ENCODE measurements at places on chromosomes 7 and 10.

DNA sequence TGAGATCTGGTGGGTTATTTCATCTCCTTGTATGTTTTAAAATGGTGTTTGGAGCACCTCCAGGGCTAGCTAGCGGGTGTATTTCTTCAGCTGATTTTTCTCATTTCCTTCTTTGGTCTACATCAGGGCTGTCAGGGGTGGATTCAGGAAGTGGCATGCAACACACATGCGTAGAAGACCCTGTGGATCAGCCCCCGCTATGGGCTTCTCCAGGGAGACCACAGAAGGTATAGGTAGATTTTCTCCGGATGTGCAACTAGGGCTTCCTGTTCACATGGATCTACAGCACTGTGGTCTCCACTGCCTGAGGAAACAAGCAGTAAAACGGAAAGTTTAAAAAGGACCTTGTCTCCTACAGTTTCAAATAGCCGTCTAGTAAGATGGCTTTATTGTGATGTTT is 10.4 kb downstream of the NUB1 start:
- no peak overlapping the region for H3K4me3 ChIP-seq
- H3K4me1 ChIP-seq, result peaks cover 4% of the 10 kb centered on the region
- H3K27me3 ChIP-seq, result no peaks in the 10 kb centered on the region
- DNase-seq, result no peak

- H3K4me1 ChIP-seq, result no peaks in the 10 kb centered on the region
- no peak for DNase-seq
- no peak overlapping the region for H3K4me3 ChIP-seq
- no peaks in the 10 kb centered on the region for H3K27me3 ChIP-seq
- no peak overlapping the region for H3K27ac ChIP-seq
- no peaks in the 10 kb centered on the region for H3K36me3 ChIP-seq
Observed at GRCh38 chr7:83976302-83976701, 218.3 kb downstream of the SEMA3A start.

DNA sequence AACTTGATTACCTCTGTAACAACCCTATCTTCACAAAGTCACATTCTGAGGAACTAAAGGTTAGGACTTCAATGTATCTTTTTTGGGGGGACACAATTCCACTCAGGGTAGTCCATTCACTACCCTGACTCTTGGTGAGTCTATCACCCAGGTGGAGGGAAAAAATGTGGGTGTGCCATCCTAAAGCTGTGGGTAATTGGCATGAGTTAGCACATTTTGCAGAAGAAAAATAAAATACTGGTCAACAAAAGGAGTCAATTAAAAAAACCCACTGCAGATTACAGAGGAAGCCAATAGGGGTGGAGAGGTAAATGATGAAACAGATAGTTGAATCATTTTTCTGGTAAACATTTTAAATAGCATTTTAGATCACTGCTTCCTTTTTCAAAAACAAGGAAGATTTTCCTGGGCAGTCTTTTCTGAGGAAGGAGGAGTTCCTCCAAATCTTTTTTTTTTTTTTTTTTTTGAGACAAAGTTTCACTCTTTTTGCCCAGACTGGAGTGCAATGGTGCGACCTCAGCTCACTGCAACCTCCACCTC is 5.1 kb upstream of the BLVRA start:
- H3K27me3 ChIP-seq, result no peaks in the 10 kb centered on the region
- no peak overlapping the region for H3K4me3 ChIP-seq
- no peaks in the 10 kb centered on the region for H3K36me3 ChIP-seq
- no peak for DNase-seq

- H3K4me3 ChIP-seq, result no peak overlapping the region
- DNase-seq, result no peak
- H3K4me1 ChIP-seq, result no peaks in the 10 kb centered on the region
- H3K36me3 ChIP-seq, result no peaks in the 10 kb centered on the region
- H3K27ac ChIP-seq, result no peak overlapping the region
- H3K27me3 ChIP-seq, result no peaks in the 10 kb centered on the region
Observed at GRCh38 chr7:271266-272107, 18.5 kb upstream of the FOXL3 start.

DNA sequence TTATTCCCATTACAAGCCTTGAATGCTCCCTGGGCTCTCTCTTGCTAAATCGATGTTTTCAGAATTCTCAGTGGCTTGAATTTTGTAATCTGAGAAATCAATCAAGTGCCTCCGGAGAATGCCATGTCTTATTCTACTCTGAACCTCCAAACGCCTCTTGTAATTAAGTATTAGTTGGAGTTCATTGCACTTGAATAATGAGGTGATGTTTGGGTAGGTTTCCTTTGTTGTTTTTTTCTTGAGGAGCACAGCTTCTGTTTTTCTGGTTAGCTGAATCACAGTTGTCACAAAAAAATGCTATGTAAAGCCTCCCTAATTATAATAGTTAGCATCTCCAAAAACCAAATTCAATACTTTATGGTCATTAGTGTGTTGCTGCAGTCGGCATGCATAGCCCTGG is 100.3 kb downstream of the PLPP4 start:
- H3K4me3 ChIP-seq, result no peak overlapping the region
- no peak overlapping the region for H3K27ac ChIP-seq
- H3K27me3 ChIP-seq, result no peaks in the 10 kb centered on the region

GRCh38 chr10:89894051-89894450 is 192.7 kb downstream of the KIF20B start:
- H3K27ac ChIP-seq, result no peak overlapping the region
- no peaks in the 10 kb centered on the region for H3K27me3 ChIP-seq
- no peak overlapping the region for H3K4me3 ChIP-seq
- H3K36me3 ChIP-seq, result no peaks in the 10 kb centered on the region
- no peaks in the 10 kb centered on the region for H3K4me1 ChIP-seq

DNA sequence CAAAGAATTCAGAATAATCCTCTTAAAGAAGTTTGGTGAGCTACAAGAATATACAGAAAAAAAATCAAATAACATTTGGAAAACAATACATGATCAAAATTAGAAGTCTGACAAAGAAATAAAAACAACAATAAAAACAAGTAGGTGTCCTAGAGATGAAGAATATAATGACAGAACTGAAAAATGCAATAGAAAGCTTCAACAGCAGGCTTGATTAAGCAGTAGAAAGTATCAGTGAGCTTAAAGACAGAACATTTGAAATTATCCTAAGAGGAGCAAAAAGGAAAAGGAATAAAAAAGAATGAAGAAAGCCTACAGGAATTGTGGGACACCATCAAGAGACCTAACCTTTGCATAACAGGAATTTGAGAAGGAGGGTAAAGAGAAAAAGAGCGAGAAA is 238.8 kb downstream of the ZEB1 start:
- no peak overlapping the region for H3K4me3 ChIP-seq
- no peaks in the 10 kb centered on the region for H3K4me1 ChIP-seq
- DNase-seq, result no peak
- H3K27me3 ChIP-seq, result no peaks in the 10 kb centered on the region
- H3K36me3 ChIP-seq, result no peaks in the 10 kb centered on the region

DNA sequence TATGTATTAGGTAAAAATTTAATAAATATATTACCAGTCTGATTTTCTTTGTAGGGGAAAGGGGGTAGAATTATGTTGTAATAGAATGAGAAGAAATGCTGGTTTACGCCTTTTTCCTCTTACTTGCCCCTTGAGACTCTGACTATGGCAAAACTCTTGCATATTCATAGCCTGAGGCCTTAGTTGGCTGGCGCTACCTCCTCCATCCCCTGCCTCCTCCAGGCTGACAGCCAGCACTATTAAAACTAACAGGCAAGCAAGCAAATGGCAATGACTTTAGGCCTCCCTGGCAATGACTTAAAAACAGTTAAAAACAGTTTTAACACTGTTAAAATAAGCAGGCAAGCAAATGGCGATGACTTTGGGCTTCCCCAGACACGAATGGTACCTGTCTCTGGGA is 14.4 kb downstream of the PKD2L1 start:
- no peaks in the 10 kb centered on the region for H3K36me3 ChIP-seq
- no peaks in the 10 kb centered on the region for H3K4me1 ChIP-seq
- no peak for DNase-seq

GRCh38 chr7:108142675-108143259 is 12.6 kb upstream of the LAMB4 start:
- no peak overlapping the region for H3K4me3 ChIP-seq
- no peak overlapping the region for H3K27ac ChIP-seq
- H3K27me3 ChIP-seq, result no peaks in the 10 kb centered on the region
- H3K36me3 ChIP-seq, result no peaks in the 10 kb centered on the region
- no peak for DNase-seq
- H3K4me1 ChIP-seq, result peaks cover 4% of the 10 kb centered on the region
